ENCODE measurements at places on chromosomes 12 and 14. TPM values are rescaled to one million over a fixed set of nuclear protein-coding genes. Genes with fewer than 3 reads are reported as not detected.

- no peaks in the 10 kb centered on the region for H3K4me1 ChIP-seq
- H3K36me3 ChIP-seq: no peaks in the 10 kb centered on the region
- no peak overlapping the region for H3K4me3 ChIP-seq
- peaks cover 96% of the 10 kb centered on the region for H3K27me3 ChIP-seq
- no peak overlapping the region for H3K27ac ChIP-seq
These were observed 4.6 kb upstream of the ALX1 start for GRCh38 chr12:85275374-85275773.

DNA sequence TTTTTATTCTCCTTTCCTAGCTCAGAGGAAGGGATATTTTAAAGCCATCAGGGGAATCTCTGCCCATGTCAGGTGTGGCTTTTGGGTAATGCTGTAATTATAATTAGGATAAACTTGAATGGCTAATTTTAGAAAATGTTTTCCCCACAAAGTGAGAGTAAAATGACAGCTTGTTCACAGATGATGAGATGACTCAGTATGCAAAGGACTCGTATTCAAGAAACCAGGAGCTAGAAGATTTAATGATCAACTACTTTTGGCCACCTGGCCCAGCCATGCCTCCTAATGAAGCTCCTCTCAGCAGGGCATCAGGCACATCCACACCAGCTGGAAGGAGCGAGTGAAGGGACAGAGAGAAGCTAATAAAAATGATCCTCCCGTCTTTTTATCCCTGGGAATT lies 29.0 kb upstream of the PLEKHG7 start:
- no peak for DNase-seq
- H3K27ac ChIP-seq: no peak overlapping the region
- no peaks in the 10 kb centered on the region for H3K27me3 ChIP-seq

DNA sequence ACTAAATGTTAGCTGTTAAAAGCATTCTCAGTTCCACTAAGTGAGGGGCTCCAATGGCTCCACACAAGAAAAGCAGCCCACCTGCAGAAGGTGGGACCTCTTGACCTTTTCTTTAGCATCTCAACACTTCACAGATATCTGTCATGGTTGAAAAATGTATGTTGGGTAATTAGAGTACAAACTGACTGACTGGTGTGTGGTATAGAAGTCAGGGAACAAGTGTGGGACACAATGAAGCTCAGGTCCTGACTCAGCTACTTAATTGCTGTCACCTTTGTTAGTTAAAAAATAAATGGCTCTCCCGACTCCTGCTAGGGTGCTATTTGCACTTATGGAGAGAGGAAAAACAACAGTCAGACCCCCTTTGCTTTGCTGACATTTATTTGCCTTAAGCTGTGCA lies 299.0 kb downstream of the TTC6 start:
- no peak for DNase-seq
- no peaks in the 10 kb centered on the region for H3K27me3 ChIP-seq

- H3K36me3 ChIP-seq: peaks cover 16% of the 10 kb centered on the region
- H3K27ac ChIP-seq: no peak overlapping the region
- no peak overlapping the region for H3K4me3 ChIP-seq
These were observed 26.8 kb downstream of the LRIG3 start for GRCh38 chr12:58893495-58893894.

- no peak overlapping the region for H3K4me3 ChIP-seq
- no peak overlapping the region for H3K27ac ChIP-seq
- no peaks in the 10 kb centered on the region for H3K36me3 ChIP-seq
- no peaks in the 10 kb centered on the region for H3K27me3 ChIP-seq
These were observed 280.4 kb downstream of the GALC start for GRCh38 chr14:87712396-87713090.

GRCh38 chr12:72094490-72094889 lies 155.8 kb downstream of the TPH2 start:
- DNase-seq: no peak
- no peaks in the 10 kb centered on the region for H3K4me1 ChIP-seq
- H3K36me3 ChIP-seq: no peaks in the 10 kb centered on the region
- no peaks in the 10 kb centered on the region for H3K27me3 ChIP-seq

Gene PLXNC1
- 4.1 TPM for total RNA-seq

Gene CISTR
- not detected for total RNA-seq

Gene NAV3
- 2.1 TPM for total RNA-seq
